ENCODE measurements at places on chromosomes 5 and 9.
A peak's percentile ranks its signal among the peaks of the same experiment; 100 is the strongest.

DNA sequence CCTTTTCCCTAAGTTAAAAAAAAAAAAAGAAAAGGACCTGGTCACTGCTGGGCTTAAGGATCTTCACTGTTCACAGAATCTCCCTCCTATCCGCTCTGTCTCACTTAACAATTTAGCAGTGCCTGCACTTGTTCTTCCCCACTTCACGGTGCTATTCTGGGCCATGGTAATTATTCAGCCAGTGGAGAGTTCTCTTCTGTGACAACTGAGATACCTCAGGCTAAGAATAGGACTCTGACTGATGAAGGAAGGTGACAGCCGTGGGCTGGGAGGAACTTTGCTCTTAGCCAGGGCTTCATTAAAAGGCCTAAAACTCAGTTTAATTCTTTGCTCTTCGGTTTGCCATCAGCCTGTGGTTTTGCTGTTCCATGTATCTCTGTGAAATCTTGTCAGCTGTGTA lies 51.9 kb upstream of the ENTREP1 start:
- no peak for DNase-seq

- no peak for DNase-seq
Measured at GRCh38 chr9:70557661-70558369, 143.4 kb upstream of the KLF9 start.

DNA sequence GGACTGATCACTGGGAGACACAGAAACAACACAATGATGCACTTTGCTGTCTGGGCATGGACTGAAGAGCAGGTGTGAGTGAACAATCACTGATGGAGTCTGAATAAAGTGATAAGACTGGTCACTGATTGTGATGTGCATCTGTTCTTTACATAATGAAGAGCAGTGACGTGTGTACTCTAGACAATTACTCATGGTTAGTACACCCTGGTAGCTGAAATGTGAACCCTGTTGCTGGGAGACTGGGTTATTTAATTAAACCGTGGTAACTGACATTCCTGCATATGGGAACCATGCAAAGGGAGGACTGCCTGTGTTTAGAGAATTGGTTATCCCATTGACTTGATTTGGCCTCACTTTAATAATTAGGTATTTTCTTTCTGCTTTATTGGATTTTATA lies 202.9 kb downstream of the NR2F1-AS1 start:
- no peak for DNase-seq

DNA sequence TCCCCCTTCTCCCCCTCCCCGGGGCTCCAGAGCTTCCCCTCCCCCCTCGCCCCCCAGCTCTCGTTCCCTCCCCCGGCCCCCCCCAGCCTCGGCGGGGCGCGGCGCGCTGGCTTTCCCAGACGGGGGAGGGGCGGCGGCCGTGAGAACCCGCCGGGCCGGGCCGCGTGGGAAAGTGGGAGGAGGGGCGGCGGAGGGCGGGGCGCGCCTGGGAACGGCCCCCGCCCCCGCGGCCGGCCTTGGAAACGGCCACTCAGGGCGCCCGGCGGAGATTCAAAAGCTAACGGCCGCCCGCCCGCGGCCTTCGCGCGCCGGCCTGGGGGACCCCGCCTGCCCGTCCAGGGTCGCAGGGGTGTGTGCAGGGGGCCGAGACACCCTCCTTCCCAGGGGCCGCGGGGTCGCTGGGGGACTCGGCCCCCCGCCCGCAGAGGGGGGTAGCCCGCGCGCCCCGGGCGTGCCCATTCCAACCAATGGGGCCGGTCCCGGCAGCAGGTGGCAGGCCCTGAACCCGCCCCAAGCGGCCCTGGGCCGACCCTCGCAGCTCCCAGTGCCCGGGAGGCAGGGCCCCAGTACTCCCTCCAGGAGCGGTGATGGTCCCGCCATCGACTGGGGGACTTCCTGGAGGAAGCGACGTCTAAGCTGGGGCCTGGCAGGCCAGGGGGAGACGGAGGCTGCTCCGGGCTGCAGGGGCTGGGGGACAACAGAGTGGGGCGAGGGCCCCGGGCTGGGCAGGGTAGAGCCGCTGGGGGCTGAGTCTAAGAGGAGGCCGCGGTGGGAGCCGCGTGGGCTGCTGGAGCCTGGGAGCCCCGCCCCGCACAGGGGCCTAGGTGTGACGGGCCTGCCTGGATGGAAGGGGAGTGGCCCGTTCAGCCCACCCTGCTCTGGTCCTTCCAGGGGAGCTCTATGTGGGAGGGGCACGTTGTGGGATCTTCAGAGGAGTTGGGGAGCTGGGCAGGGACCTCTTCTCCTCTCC lies 14.2 kb upstream of the NRARP start:
- peak; percentile 83 for DNase-seq

DNA sequence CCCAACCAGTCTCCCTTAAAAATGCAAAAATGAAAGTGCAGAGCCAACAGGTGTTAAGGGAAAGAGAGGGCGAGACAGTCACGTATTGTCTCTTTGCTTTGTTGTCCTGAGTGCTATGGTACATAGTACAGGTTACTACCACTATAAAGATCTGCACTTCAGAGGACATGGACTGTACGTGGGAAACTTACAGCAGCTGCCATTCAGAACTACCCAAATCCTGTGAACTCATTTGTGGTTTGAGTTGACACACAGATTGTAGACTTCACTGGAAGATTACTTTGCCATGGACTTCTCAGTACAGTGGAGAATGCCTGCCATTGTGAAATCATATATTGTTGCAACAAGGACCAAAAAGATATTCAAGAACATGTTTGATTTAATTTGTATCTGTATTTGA lies 34.8 kb downstream of the FBXO38 start:
- DNase-seq, result no peak

DNA sequence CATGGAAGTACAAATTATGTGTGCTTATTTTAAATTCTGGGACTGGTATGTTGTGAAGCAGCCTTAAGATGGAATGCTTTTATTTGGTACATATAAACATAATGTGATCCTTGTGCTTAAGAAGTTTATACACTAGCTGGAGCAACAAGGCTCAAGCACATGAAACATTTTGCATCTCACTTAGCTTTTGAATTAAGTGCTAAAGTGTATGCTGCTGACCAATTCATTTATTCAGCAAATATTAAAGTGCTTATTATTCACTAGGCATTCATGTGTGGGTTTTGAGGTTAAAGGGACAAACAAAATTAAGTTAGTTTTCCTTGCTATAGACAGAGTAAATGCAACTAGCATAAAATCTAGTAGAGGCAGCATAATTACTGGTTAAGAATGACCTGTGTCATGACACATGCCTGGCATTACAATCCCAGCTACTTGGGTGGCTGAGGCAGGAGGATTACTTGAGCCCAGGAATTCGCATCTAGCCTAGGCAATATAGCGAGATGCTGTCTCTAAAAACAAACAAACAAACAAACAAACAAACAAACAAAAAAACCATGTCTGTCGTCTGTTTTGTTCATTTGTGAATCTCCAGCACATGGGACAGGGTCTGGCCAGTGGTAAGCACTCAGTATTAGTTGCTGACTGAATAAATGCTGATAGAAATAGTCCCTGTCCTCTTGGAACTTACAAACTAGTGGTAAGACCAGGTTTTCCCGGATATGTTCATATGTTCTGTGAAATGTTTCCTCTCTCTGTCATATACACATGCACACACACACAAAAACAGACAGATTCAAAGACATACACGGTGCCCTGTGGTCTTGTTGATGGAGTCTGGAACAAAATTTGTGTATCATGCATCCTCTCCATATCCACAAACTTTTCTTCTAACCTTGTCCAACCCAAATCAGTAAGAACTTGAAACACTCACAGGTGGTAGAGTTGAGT lies 41.9 kb upstream of the TNFAIP8 start:
- DNase-seq, result no peak
